Activated CD4-positive, alpha-beta T cell treated with anti-CD3 and anti-CD28 coated beads, Interleukin-2, amount 10 ng/mL, durations not matched to agents 24 days and 14 days (primary cell): ENCODE measurements at places on chromosomes 1 and 21. TPM values are rescaled to one million over a fixed set of nuclear protein-coding genes. Genes with fewer than 3 reads are reported as not detected.

TMPRSS3 gene
- total RNA-seq, result 56.9 and 58.7 TPM in 2 replicates

SLC27A3 gene
- 10.0 and 10.3 TPM in 2 replicates for total RNA-seq

CRNN gene
- total RNA-seq, result not detected in 2 replicates

EPHX1 gene
- total RNA-seq, result 1.6 and 1.8 TPM in 2 replicates

COL16A1 gene
- not detected in 2 replicates for total RNA-seq

ISG20L2 gene
- total RNA-seq, result 75.4 and 83.1 TPM in 2 replicates

RGS21 gene
- total RNA-seq, result not detected in 2 replicates

DENND2C gene
- 0.12 and 0.21 TPM in 2 replicates for total RNA-seq

KLHDC7A gene
- total RNA-seq, result not detected in 2 replicates

C1orf94 gene
- total RNA-seq, result not detected in 2 replicates

RIMKLA gene
- total RNA-seq, result 5.0 and 5.5 TPM in 2 replicates

KCNT2 gene
- not detected in 2 replicates for total RNA-seq

LAD1 gene
- not detected in 2 replicates for total RNA-seq

RHCE gene
- total RNA-seq, result 0.14 TPM in 1 of 2 replicates, not detected in the other

SLC45A1 gene
- 0.12 and 0.38 TPM in 2 replicates for total RNA-seq

B3GALT5 gene
- not detected in 2 replicates for total RNA-seq

SLC44A3 gene
- not detected in 2 replicates for total RNA-seq

KCNQ4 gene
- total RNA-seq, result 1.4 and 1.5 TPM in 2 replicates

OR2L8 gene
- not detected in 2 replicates for total RNA-seq

PRAMEF26 gene
- total RNA-seq, result not detected in 2 replicates

LEMD1 gene
- total RNA-seq, result 0.47 TPM in 1 of 2 replicates, not detected in the other

C1orf116 gene
- total RNA-seq, result not detected in 2 replicates

OR6P1 gene
- total RNA-seq, result not detected in 2 replicates

PRELP gene
- not detected in 2 replicates for total RNA-seq

TTLL10 gene
- not detected in 2 replicates for total RNA-seq

HCN3 gene
- 3.2 and 3.8 TPM in 2 replicates for total RNA-seq

SPTA1 gene
- not detected in 2 replicates for total RNA-seq
